GOT3 (cell line): ENCODE measurements at places on chromosomes 16 and 17.

DNA sequence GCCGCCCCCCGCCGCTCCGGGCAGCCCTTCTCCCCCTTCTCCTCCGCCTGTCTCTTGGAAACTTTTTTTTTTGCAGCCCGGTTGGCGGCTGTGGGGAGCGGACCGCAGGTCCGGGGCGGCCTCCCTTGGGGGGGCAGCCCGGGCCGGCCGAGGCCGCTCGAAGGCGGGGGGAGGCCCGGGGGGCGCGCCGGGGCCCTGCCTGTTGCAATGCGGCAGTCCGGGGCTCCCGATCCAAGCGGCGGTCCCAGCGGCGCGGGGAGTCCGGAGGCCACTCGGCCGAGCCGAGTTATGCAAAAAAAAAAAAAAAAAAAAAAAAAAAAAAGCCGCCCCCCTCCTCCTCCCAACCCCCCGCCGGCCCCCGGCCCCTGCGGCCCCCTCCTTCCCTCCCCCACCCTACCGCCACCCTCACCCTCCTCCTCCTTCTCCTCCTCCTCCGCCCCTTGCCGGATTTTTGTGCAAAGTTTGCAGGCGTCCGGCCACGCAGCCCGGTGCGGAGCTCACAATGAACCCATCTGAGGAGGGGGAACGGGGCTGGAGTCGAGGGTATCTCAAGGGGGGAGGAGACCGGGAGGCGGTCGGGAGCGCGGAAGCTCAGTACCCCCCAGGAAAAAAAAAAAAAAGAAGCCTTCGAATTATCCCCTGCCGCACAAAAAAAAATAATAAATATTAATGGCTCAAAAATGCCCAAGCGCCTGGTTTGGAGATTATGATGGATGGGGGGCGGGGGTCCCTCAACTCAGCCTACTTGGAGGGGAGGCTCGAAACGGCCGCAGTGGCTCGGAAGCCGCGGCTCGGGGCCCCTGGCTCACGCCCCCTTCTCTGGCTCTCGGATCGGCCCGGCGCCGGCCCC lies at the start of gene ZNF423:
Gene ZNF423 (minus strand): TSS at position 291 of the 850 bp plus-strand sequence. CDS start 338 bp downstream, outside the sequence.
- DNase-seq = no peak

GRCh38 chr17:58617563-58617962 lies 74.3 kb downstream of the TEX14 start:
- no peak for DNase-seq

GRCh38 chr16:66903544-66904427 lies 14.9 kb downstream of the CDH16 start:
- DNase-seq = no peak

- no peak for DNase-seq
These were observed at the start of gene RPRML for GRCh38 chr17:46979147-46979863. TSS of gene RPRML (minus strand) at chr17:46979253. CDS start at chr17:46979007, 246 bp downstream.

DNA sequence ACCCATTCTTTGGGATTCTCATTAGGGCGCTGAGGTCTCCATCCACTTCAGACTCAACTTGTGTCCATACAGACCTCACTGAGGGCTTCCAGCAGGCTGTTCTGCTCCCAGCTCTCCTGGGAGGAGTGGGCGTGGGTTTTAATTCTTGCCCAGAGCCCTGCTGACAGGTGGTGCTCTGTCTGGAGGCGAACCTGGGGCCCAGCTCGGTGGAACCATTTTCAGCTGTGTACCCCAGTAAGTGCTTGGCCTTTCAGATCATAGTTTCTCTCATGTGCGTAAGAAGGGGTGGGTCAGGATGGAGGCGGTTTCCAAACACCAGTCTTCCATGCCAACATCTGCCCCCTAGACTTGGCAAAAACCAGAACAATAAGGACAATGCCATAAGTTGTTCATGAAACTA lies 21.4 kb upstream of the NKD1 start:
- DNase-seq = no peak

DNA sequence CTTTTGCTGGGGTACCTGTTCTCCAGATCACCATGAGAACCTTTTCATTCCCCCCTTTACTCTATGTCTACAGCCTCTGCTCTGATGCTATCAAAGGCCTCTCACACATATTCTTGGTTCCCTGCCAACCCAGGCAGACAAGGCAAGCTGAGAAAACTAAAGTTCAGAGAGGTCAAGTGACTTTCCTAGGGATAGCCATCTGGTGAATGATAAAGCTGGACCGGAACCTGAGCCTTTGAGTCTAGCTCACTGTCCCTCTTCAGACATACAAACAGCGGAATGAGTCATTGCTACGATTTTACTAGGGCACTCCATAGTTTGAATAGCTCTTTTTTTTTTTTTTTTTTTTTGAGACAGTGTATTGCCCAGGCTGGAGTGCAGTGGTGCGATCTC lies 73.3 kb downstream of the XYLT1 start:
- no peak for DNase-seq

- peak; percentile 78 for DNase-seq
These were observed 87.2 kb upstream of the IRX3 start for GRCh38 chr16:54373534-54374520.
